ENCODE measurements at places on chromosomes 3 and 15. TPM values are rescaled to one million over a fixed set of nuclear protein-coding genes. Genes with fewer than 3 reads are reported as not detected.

DNA sequence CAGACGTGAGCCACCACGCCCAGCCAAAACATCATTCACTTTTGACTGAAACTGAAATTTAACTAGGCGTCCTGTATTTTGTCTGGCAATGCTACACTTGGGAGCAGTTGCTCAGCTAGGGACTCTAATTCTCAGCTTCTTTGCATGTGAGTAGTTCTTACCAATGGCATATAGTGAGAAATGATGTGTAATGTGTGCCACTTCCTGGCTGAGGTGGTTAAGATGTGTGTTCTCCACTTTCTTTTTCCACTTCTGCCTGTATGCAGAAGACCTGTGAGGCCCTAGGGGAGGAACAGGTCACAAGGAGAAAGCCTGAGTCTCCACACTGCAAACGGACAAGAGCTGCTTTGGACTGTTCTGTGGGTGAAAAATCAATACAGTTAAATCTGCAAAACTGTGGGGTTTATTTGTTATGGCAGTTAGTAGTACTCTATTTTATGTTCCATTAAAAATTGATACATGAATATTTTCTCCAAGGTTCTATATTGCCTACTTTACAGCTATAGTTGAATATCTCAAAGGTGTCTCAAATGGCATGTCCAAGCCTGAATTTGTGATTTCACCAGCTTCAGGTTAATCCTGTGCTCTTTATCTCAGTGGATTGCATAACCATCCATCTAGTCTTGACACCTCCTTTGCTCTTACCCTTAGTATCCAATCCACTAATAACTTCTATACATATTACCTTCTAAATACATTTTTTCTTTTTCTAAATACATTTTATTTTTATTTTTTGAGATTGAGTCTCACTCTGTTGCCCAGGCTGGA is 59.3 kb downstream of the NR1D2 start:
- DNase-seq, result no peak

The SLC24A5 gene
- total RNA-seq, result not detected

The NAALADL2 gene
- total RNA-seq, result 69.5 TPM

The CCR9 gene
- total RNA-seq, result not detected

GRCh38 chr3:139201446-139202225 is 142.2 kb upstream of the MRPS22 start:
- no peak for DNase-seq

The REC114 gene
- total RNA-seq, result not detected

GRCh38 chr3:116034086-116034485 is 410.8 kb downstream of the GAP43 start:
- DNase-seq, result no peak

The P2RY14 gene
- 1.9 TPM for total RNA-seq

DNA sequence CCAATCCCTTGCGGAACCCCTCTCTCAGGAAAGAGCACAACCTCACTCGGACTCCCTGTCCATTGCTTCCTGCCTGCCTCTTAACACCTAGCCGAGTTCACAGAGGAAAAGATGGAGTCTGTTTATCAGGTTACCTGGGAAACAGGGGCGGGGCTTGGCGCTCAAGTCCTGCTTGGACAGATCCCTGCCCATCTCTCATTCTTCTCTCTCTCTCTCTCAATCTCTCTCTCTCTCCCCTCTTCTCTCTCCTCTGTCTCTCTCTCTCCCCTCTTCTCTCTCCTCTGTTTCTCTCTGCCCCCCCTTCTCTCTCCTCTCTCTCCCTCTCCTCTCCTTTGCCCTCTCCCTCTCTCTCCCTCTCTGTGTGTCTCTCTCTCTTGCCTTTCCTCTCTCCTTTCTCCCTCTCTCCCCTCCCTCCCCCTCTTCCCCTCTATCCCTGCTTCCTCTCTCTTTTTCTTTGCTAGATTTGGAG is at the start of gene EFHB:
Gene EFHB, minus strand, starts transcription at position 120 of the 469 bp plus-strand sequence. CDS start 199 bp downstream, outside the sequence.
- DNase-seq, result no peak

DNA sequence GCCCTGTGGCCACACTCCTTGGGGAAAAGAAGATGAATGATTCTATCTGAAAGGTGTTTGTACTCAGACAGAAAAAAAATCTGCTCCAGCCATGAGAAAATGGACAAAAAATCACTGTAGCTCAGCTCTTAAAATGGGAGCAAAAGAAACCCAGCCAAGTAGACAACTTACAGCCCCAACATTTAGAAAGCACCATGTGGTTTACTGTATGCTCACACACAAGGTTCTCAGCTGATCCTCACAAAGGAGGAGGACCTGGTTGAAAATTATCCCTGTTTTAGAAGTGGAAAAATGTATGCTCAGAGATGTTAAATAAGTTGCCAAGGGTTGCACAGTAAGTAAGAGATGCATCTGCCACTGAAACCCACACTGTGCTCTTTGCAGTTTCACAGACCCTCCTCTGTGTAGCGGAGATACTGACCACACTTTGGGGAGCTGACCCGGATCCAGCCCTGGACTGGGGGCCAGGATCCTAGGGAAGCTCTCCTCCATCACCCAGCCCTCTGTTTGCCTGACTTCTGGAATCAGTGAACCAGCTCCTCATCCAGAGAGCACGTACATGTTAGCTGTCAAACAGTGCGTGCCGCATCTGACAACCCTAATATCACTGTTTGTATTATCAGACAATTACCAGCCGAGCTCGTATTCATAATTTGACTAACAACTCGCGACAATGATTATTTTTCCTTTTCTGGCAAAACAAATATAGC is 32.7 kb upstream of the TPRG1 start:
- DNase-seq, result no peak

The ATP13A4 gene
- 6.2 TPM for total RNA-seq

DNA sequence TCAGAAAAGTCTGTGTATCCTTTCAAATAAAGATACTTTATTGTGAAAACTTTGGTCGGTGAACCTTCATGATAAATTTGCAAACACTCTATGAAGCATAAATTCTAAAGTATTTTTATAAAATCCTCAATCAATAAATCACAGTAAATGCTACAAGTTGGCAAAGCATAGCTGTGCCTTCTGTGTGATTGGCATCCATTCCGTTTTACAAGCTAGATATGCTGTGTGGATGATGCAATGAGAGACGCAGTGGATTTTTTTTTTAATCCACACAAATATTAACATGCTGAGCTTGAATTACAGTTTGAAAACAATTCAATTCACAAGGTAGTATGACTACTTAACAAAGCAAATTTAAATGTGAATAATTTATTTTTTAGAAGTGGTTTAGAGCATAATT is 937.2 kb downstream of the ZPLD1 start:
- no peak for DNase-seq

The ATP11B gene
- total RNA-seq, result 70.8 TPM

GRCh38 chr3:110767838-110768237 is 303.8 kb upstream of the NECTIN3 start:
- DNase-seq, result no peak

- DNase-seq, result peak; percentile 47
These were observed at the start of gene PDZRN3 for GRCh38 chr3:73624821-73625665. PDZRN3 (minus strand) TSS chr3:73624941.

DNA sequence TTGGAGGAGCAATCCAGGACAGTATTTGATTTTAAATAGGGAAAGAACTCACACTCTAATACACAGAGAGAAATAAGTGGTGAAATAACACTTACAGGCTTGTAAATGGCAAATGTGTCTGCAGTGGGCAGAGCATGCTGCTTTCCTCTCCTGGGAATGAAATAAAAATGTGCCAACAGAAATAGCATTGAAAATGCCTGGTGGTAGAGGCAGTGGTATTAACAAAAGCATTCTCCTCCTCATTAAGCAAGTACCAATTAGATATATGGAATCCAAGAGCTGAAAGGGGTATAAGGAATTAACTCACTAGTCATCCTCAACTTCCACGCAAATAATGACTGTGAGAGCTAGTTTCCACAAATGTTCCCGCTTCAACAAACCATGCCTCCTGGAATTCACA is 364.1 kb upstream of the KCNMB2 start:
- no peak for DNase-seq

The MOBP gene
- total RNA-seq, result not detected

The GOLGA6A gene
- total RNA-seq, result 1.0 TPM

- DNase-seq, result no peak
These were observed 107.9 kb downstream of the LRTM1 start for GRCh38 chr3:54819946-54820345.

DNA sequence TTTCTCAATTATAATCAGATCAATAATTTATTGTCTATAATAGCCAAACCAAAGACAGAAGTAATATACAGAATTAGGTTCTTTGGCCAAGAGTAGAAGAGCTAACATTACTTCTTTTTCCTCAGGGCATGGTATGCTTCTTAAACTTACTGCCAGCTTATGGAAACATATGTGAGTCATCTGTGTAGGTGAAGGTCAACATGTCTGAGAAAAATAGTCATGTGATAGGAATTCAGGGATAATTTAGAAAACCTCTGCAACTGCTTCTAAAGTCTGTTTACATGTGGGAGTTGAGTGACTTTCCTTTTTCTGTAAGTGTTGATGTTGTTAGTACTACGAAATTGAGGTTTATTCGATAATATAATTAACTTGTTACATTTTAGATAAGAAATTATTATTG is 19.2 kb upstream of the MAP6D1 start:
- no peak for DNase-seq

DNA sequence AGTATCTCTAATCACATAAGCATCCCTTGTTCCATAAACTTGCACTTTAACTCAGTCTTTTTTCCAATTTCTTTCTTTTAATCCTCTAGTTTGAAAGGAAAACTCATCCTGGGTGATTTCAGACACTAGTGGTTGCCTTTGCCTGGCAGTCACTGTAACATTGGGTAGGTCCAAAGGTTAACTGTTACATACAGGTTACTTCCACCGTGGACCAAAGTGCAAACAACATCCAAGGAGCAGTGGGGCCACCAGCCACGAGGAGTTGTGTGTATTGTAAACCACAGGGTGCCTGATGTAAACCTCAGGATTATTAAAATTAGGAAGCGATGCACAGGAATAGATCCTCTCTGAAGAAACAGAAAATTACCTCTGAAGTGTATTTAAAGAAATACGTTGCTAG is 75.0 kb downstream of the HCN4 start:
- DNase-seq, result no peak

The FSTL1 gene
- total RNA-seq, result 355 TPM

DNA sequence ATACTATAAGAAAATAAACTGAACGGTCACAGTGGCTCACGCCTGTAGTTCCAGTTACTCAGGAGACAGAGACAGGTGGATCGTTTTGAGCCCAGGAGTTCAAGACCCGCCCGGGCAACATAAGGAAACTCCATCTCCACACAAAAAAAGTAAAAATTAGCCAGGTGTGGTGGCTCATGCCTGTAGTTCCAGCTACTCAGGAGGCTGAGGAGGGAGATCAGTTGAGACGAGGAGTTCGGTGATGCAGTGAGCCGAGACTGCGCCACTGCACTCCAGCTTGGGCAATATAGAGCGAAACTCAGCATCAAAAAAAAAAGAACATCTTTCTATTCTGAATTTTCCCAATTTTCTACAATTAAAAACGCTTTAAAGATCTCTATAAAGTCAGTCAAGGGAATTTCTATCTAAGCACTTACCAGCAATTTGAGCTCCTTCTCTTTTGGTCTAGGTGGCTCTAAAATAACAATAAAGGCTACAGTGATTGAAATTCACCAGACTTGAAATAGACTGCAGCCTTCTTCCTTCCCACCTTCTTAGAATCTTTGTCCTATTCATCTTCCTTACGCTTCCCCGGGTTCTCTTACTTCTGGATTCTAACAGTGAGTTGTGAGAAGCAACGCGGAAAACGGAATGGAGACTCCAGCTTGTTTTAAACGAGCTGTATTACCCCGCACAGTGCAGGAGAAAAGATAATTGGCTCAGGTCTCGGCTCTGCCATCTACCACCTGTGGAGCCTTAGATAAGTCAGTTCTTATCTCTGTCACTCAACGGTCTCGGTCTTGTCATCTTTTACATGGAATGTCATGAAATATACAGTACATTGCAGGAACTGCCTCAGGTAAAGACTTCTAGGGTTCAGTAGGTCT is 812 bp upstream of the SEC62 start:
- no peak for DNase-seq

DNA sequence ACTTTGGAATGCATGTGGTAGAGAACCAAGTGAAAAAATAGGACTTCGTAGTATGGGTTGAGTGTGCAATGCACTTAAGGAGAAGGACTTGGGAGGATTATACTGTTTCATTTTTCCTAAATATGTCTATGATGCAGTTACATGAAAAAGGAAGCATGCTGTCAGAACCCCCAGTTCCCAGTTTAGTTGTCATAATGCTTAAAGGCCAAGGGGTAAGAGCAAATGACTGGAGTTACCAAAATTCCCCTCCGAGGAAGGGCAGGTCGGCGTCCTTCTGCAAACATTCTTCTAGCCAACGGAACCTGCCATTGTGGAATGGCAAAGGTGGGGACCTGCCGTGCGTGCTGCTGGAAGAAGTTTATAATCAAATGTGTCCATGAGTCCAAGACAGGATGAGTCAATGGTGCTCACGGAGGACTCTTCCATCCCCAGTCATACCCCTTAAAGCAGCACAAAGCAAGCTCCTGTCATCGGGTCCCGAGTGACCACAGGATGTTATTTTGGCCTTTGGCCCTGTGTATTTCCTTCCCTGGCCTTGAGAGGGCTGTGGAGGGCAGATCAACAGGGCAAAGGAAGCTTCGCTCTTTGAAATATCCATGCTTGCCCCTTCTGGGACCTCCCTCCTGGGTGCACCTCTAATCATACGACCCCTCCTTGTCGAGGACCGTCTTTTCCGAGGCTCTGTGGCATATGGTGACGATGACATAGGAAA is 93.2 kb downstream of the SLCO3A1 start:
- no peak for DNase-seq

The CXCR6 gene
- 0.64 TPM for total RNA-seq

GRCh38 chr3:48130321-48130904 is 57.8 kb downstream of the CDC25A start:
- DNase-seq, result no peak

- no peak for DNase-seq
These were observed 214.9 kb downstream of the IL20RB start for GRCh38 chr3:137172728-137173127.

GRCh38 chr3:154142608-154143007 is 21.4 kb downstream of the ARHGEF26 start:
- DNase-seq, result no peak

DNA sequence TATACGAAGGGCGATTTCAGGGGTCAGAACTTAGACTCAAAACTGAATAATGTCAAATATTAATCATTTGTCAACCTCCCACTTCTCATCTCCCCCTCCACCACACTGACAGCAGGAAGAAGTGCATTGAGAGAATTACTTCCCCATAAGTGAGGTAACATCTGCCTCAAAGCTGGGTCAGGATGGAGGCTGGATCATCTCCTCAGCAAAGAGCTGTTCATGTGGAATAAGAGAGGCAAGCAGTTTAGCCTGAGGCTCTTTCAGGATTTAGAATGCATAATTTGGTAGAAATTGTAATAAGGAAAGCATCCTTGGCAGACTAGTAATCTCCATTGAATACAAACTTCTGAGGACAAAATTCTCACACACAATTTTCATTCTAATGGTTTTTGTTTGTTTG is 512.1 kb downstream of the ROBO1 start:
- DNase-seq, result no peak

DNA sequence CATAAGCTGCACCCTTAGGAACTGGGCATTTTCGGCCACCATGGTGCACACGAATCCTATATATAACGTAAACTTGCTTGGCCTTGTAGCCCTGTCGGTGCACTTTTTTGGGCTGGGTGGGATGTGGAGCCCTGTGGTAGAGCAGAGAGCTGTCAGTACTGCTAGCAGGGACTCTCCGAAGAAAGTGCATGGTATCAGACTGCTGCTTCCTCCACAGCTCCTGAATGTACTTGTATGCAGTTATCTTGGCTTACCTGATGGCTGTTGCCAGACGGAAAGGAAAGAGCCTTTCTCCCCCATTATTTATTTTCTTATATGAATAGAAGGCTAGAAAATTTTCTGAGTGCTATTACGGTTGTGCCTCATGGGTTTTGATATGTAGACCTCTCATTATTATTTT is 8.4 kb downstream of the GALK2 start:
- no peak for DNase-seq

The TRIP4 gene
- 16.1 TPM for total RNA-seq

The GPR171 gene
- 0.48 TPM for total RNA-seq

Measured in breast epithelium (tissue), 4 donors.